ENCODE measurements at places on chromosomes 16 and 17.
A peak's percentile ranks its signal among the peaks of the same experiment; 100 is the strongest.

DNA sequence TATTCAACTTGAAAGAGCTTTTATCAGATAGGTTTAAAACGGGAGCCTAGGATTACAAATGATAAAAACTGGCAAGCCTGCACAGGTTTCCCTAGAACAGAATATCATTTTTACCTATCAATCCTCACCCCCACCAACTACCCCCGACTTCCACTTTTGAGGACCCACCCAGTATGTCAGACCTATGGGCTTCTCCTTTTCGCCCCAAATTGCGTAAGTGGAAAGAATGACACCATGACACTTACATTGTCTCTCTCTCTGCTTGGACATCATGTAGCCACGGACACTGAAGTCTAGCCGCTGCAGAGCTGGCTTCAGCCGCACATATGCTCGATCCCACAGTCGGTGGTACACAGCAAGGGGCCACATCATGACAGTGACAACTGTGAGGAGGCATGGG, 7.4 kb upstream of the PSMC3IP start:
- DNase-seq = no peak

- no peak for DNase-seq
Measured at GRCh38 chr16:70526403-70526802, 2.8 kb downstream of the SF3B3 start.

GRCh38 chr16:49615576-49615975, 240.3 kb downstream of the ZNF423 start:
- DNase-seq = no peak

DNA sequence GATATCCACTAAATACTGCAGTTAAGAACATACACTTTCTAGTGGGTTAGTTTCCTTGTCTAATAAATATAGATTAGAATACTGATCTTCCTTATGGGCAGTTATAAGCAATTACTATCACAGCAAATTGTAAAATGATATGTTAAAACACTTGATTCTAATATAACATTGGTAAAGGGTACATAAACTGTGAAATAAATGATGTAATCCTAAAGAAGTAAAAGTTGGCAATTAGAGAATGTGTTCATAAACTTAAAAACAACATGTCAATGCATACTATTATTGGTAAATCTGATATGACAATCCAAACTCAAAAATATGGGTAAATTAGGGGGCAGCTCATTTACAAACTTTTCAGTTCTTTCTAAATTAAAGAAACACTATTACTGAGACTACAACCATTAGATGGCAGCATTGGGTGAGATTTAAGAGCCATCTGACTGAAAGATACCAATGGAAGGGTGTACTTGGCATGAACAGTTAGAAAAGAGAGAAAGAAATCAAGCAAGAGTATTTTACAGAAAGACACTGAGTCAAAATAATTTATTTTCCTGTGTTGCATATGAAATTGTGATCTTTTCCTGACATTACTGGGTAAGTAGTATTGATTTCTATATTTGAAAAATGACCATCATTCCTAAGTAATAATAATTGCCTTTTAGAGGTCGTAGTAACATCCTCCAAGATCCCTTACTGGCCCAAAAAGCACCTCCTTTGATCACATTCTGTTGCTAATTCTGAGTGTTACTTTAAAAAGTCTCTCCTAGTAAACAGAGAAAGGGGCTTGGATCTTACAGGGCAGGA, 119.6 kb downstream of the SPAG9 start:
- DNase-seq = peak; percentile 81

DNA sequence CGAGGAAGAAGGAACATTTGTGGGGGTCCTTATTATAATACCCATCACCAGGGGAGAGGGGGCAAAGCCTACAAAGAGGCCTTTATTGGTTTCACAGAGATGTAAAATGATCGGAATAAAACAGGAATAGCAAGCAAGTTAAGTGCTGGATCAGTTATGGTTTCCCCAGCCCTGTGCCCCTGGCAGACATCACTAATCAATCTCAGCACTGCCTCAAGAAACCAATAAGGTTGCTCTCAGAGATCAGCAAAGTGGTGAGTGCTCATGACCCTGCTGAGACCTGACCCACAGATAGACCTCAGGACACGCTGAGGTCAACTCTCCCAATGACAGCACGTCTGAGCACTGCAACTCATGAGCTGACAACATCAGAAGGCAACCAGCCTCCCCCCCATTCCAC, 66.3 kb downstream of the ZNF423 start:
- no peak for DNase-seq

GRCh38 chr16:47493381-47494337, 32.5 kb downstream of the PHKB start:
- no peak for DNase-seq

Measured in CD8-positive, alpha-beta T cell (primary cell).